Right hindlimb (tissue), 1 donor: ENCODE measurements at places on chromosomes 16 and 17.
A peak's percentile ranks its signal among the peaks of the same experiment; 100 is the strongest.

DNA sequence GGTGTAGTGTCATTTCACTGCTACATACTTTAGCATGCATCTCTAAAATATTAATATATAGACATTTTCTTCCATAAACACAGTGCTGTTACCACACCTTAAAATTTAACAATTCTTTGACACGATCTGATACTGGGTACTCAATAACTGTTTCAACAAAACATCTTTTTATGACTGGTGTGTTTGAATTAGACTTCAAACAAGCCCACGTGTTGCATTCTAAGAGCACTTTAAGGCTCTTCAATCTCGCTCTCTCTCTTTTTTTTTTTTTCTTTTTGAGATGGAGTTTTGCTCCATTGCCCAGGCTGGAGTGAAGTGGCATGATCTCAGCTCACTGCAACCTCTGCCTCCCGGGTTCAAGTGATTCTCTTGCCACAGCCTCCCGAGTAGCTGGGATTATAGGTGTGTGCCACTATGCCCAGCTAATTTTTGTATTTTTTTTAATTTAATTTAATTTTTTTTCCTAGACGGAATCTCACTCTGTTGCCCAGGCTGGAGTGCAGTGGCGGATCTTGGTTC lies 15.8 kb upstream of the SLC46A1 start:
- DNase-seq, result no peak

- DNase-seq, result peak; percentile 63
These were observed 143.7 kb upstream of the GNAO1 start for GRCh38 chr16:56047307-56048234.

GRCh38 chr16:29656688-29657523 lies 6.1 kb upstream of the SPN start:
- DNase-seq, result no peak

DNA sequence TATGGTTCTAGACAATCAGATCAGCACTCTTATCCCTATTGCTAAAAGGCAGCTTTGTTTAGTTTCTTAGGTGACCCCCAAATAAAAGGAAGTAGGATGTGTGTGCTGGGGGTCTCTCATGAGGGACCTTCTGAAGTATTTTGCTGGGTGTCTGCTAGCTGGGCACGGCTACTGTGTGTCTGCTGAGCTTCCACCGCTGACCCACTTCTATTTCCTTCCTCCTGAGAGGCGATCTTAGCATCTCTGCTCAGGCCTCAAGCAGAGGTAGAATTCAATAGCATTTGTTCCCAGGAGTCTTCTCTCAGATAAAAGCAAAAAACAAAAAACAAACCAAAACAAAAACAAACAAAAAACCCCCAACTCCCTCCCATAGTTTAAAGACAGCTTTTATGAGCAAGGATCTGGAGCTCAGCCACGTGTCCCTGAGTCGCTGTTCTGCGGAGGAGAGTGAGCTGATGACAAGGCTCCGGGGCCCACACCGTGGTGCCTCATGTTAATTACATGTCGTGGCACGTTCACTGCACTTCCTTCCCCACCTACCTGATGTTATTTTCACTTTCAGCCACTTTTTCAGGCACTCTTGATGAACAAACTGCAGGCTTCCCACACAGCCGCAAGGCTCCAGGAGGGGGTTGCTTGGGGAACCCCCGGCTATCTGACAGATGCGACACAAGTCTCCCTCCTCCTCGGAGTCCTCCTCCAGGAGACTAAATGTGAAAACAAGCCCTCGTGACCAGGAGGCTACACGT lies 83.5 kb downstream of the MARCHF10 start:
- no peak for DNase-seq

DNA sequence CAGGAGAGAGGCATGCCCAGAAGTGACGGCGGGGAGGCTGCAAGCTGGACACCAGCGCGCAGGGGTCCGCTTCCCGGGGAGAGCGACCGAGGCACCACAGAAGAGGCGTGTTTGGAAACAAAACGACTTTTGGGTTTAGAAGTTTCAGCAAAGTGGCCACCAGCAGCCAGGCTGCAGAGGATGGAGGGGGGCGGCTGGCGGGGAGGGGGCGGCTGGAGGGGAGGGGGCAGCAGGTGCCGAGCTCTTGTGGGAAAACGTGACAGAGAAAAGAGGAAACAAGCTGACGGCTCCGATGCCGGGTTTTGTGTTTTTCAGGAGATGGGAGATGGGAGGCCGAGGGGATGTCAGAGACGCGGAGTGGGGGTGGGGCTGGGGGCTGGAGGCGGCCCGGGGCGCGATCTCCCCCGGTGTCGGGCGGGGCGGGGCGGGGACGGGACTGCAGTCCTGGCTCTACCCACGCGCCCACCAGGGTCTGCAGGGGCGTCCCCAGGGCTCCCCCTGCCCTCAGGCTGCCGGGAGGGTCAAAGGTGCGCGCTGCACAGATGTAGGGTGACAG lies 32.1 kb upstream of the RPH3AL start:
- peak; percentile 43 for DNase-seq

GRCh38 chr16:21239646-21240045 lies 6.1 kb downstream of the ANKS4B start:
- no peak for DNase-seq

DNA sequence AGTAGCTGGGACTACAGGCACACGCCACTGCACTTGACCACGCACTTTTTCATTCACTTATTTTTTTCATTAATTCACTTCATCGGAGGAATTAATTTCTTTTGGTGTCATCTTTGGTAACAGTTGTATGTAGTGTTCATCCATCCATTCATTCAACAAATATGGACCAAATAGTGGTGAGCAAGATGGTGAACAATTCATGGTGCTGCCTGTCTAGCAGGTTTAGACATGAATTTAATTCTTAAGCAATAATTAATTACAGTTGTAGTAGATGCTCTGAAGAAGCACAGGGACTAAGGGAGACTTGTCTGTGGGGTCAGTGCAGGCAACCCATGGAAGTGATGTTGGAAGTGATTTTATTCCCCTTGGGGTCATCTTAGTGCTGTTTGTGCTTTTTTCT lies 22.4 kb downstream of the GDE1 start:
- DNase-seq, result no peak

GRCh38 chr16:31785126-31785525 lies 88.5 kb upstream of the ZNF267 start:
- no peak for DNase-seq

- DNase-seq, result no peak
These were observed 7.7 kb downstream of the PYCARD start for GRCh38 chr16:31194898-31195297.

- no peak for DNase-seq
These were observed 11.6 kb upstream of the NOS2 start for GRCh38 chr17:27811961-27812360.

GRCh38 chr16:5442054-5442453 lies 344.5 kb upstream of the EEF2KMT start:
- DNase-seq, result no peak

- DNase-seq, result no peak
These were observed 161.8 kb downstream of the RPTOR start for GRCh38 chr17:80706463-80706867.

DNA sequence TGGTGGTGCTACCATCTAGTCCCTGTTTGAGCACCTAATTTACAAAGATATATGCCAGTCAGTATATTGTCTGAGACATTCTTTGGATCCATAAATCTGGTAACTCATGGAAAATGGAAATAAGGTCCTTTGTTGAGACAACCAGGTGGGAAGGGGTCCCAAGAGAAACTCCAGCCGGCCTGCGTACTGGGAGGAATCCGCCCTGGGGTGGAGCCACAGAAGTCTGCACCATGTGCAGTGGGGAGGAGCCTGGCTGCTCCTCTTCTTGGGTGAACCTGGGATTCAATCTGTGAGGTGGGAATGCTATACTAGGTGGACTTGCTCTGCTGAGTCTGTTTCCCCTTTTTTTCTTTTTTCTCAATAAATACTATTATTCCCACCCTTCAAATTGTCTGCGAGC lies 339.2 kb upstream of the TNRC6C start:
- DNase-seq, result no peak

DNA sequence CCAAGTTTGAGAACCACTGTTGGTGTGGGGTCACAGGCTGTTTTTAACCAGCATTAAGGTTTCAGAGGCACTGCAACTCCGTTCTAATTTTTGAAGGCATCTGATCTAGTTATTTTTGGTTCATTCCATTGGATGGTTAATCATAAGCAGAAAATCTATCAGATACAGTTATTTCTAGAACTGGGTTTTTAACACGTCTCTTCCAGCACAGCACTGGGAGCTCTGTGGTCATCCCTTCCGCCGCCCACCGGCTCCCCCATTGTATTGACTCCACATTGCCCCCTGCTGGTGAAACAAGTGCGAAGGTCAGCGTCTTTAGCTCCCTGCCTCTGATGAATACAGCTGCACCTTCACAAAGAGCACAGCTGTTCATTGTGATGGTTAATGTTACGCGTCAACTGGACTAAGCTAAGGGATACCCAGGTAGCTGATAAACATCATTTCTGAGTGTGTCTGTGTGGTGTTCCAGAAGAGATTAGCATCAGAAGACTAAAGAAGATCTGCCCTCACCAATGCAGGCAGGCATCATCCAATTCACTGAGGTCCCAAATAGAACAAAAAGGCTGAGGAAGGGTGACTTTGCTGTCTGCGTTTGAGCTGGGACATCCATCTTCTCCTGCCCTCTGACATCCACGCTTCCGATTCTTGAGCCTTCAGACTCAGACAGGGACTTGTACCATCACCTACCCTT lies 8.5 kb downstream of the CCL18 start:
- peak; percentile 33 for DNase-seq

GRCh38 chr17:66971264-66971663 lies 6.8 kb downstream of the CACNG4 start:
- no peak for DNase-seq

- no peak for DNase-seq
These were observed 211.7 kb upstream of the GSE1 start for GRCh38 chr16:85401370-85401916.

- DNase-seq, result no peak
These were observed 13.6 kb upstream of the TERF2 start for GRCh38 chr16:69399361-69399760.

- no peak for DNase-seq
These were observed 8.8 kb downstream of the VPS53 start for GRCh38 chr17:705863-706262.

DNA sequence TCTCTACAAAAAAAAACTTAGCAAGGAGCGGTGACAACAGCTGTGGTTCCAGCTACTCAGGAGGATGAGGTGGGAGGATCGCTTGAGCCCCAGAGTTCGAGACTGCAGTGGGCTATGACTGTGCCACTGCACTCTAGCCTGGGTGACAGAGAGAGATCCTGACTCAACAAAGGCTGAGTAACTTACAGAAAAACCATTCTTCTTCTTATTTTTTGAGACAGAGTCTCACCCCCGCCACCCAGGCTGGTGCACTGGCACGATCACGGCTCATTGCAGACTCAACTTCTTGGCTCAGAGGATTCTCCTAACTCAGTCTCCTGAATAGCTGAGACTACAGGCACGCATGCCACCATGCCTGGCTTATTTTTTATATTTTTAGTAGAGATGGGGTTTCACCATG lies 56.0 kb downstream of the CYB5D2 start:
- no peak for DNase-seq

GRCh38 chr17:50440172-50440837 lies 14.3 kb downstream of the ACSF2 start:
- DNase-seq, result no peak

- no peak for DNase-seq
These were observed 8.1 kb upstream of the NLRP1 start for GRCh38 chr17:5592382-5592781.

GRCh38 chr17:28018439-28019070 lies 23.9 kb upstream of the NLK start:
- no peak for DNase-seq

DNA sequence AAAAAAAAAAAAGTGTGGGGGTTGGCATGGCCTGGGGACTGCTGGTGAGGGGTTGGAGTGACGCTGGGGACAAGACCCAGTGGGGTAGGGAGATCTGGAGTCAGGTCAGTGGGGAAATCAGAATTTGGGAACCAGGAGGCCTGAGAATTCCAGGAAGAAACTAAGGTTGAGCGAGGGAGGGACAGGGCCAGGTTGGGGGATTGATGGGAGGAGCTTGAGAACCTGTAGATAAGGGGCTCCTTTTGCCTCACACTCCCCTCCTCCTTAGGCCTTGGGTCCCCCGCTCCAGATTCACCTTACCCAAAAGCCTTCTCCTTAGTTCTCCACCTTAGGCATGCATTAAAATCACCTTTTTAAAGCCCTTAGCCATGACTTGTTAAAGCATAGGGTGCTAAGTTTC lies 8.3 kb upstream of the PYDC1 start:
- no peak for DNase-seq

DNA sequence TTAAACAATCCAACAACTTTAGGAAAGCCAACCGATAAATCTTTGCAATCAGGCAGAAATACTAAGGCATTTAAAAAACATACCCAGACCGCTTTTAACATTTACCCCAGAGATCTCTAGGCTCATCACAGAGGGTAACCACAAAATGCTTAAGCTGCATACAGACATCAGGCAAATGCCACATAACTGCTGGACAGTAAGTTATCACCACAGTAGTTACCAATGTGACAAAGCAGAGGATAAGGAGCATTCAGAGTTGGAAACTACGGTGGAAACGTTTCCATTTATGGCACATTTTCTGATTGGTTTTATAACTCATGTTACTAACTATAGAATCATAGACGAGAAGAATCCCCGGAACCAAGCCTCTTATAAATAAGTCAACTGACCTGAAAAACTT lies 77.5 kb downstream of the KANSL1 start:
- DNase-seq, result no peak

DNA sequence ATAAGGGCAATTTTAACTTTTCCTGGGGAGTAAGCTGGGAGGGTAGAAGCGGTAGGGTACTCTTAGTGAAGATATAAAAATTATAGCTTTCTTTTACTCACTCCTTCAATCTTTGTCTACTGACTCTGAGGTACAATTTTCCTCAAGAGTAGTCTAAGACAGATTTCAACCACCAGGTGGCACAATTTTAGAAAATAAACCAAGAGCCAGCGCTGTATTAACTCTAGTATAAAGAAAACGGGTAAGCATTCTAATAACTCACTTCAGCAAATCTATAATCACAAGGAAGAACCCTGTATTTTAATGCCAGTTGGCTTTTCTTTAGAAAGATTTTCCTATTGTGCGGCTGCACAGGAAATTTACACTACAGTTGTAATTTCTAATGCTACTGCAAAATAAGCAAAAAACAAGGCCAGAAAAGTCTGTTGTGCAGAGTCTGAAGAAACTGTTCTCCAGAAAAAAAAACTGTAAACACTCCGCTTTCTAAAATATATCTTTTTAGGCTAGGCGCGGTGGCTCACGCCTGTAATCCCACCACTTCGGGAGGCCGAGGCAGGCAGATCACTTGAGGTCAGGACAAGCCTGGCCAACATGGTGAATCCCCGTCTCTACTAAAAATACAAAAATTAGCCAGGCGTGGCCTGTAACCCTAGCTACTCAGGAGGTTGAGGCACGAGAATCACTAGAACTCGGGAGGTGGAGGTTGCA lies 1.9 kb downstream of the CMC2 start:
- DNase-seq, result no peak

- DNase-seq, result no peak
These were observed 579.1 kb downstream of the CDH13 start for GRCh38 chr16:83205896-83206295.

- no peak for DNase-seq
These were observed 23.8 kb downstream of the HAPSTR1 start for GRCh38 chr16:9115277-9115676.
